ENCODE measurements at places on chromosomes 16 and 17. TPM values are rescaled to one million over a fixed set of nuclear protein-coding genes. Genes with fewer than 3 reads are reported as not detected.

- no peak for DNase-seq
Measured at GRCh38 chr16:28924399-28924761, 658 bp downstream of the RABEP2 start.

GRCh38 chr16:21597561-21598030 lies 1.8 kb upstream of the METTL9 start:
- no peak for DNase-seq

DNA sequence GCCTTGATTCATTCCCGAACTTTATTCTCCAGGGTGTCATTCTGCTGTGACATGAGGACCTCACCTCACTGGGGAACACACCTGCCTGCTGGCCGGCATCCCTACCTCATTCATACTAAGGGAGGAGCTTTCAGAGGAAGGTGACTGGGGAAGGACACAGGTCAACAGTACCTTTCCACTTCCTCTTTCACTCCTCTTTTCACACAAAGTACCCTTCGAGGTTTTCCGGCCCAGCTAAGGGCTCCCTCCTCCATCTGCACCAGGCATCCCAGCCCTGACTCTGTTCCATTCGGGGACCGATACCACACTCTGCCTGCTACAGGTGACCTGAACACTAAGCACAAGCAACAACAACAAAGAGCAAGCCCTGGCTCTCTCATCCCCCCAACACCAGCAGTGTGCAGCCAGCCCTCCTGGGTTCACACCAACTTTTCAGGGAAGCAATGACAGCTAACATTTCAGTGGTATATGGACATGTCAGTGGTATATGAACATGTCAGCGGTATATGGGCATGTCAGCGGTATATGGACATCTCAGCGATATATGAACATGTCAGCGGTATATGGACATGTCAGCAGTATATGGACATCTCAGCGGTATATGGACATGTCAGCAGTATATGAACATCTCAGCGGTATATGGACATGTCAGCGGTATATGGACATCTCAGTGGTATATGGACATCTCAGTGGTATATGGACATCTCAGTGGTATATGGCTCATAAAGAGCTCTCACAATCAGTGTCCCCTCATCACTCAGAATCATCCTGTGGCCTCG lies 16.0 kb downstream of the TRIM25 start:
- no peak for DNase-seq

- DNase-seq, result no peak
Measured at GRCh38 chr17:54784305-54784704, 116.3 kb upstream of the TOM1L1 start.

DNA sequence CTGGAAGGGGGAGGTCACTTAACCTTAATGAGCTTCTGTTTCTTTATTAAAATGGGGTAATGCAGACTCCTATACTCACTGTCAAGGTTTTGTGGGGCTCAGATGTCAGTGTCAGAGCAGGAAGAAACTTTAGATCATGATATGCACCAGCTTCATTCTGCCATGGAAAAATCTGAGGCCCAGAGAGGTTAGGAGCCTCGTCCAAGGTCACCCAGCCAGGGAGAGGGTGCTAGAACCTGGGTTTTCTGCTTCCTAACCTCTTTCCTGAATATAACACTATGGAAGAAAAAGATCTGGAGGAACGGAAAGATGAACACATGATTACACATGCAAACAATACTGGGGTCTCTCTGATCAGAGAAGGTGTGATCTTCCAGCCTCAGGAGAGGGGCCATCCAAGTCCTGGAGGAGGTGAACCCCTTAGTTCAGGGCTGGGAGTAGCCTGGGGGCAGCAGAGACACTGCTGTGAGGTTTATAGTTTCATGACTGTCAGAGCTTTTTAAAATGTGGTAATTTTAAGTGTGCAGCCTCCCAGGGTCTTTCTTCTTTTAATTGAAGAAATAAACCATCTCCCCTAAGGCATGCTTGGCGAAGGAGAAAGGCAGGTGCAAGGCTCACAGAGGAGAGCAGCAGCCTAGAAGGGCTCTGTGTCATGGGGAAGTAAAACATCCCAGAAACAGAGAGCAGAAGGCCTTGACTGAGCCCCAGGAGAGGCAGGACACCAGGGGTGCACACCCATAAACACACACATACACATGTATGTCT lies 10.2 kb upstream of the MEOX1 start:
- DNase-seq, result no peak

GRCh38 chr17:34820922-34821321 lies 140.3 kb downstream of the CCT6B start:
- no peak for DNase-seq

DNA sequence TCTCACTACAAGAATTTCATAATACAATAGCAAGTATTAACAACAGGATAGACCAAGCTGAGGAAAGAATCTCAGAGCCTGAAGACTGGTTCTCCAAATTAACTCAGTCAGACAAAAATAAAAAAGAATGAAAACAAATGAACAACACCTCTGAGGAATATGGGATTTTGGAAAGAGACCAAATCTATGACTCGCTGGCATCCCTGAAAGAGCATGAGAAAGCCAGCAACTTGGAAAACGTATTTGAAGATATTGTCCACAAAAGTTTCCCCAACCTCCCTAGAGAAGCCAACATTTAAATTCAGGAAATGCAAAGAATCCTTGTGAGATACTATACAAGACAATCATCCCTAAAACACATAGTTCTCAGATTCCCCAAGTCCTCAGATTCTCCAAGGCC lies 20.9 kb downstream of the NLRP1 start:
- no peak for DNase-seq

DNA sequence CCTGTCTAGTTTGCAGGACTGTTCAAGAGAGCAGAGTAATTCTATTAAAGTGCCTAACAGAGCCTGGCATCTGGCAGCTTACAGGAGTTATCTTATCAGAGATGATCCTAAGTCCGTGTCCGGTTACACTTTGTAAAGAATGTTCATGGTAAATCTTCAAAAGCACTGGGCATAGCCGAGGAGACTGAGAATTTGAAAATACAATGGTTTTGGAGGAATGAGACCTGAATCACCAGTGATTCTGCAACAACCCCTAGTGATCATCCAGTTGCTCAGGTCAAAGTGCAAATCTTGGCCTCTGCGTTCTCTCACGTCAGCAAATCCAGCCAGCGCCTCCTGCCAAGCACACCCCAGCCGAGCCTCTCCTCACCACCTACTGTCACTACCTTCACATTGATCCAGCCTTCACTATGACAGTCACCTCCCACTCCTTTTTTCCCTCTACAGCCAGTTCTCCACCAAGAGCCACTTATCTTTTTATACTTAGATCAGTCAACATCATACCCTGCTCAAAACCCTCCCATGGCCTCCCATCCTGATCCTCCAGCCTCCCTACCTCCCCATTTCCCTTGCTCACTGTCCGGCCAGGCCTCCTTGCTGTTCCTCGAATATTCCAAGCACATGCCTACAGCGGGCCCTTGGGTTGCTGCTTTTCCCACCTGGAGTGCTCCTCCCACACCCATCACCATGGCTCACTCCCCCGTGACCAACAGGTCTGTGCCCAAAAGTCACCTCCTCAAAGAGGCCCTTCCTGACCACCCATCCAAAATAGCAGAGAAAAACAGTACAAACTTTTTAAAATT lies 57.4 kb upstream of the ERN1 start:
- no peak for DNase-seq

DNA sequence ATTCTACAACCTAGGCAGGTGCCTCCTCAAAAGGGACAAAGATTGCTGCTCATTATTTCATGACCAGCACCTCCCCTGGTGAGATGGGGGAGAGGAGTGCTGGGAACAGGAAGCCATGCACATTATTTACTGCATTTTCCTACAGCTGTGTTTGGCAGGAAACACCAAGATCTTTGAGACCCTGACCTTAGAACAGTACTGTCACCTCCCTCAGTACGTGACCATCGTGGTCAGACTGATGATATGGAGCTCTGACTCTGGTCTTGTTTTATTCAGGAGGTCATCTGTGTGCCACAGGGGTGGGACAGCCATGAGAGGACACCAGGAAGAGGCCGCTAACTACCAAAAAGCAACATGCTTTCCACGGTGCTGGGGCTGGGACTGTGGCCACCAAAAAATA lies 37.4 kb downstream of the USP22 start:
- no peak for DNase-seq

GRCh38 chr16:48323783-48324775 lies 61.1 kb downstream of the SIAH1 start:
- no peak for DNase-seq

DNA sequence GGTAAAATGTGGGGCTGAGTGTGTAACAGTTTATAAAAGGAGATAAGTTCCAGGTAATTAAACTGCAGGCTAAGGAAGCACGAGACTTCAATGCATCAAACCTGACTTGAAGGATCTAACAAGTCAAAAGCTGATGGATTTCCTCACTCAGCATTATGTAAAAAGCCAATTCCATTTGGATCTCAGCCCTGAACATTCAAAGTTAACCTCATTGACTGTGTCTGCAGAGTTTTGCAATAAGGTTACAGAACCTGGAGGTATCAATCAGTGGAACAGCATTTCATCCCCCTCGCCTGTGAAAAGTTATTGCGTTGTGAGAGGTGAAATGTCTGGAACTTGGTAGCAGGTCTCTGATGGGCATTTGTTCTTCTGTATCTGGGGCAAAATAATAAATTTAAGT lies 317.8 kb downstream of the GRIN2A start:
- DNase-seq, result no peak

The ASPHD1 gene
- polyA plus RNA-seq, result 0.54 TPM

The TBC1D3K gene
- polyA plus RNA-seq, result not detected

The ASPA gene
- 0.88 TPM for polyA plus RNA-seq

Measured in heart left ventricle (tissue), 16 donors.